ENCODE measurements at places on chromosomes 6 and 20.

DNA sequence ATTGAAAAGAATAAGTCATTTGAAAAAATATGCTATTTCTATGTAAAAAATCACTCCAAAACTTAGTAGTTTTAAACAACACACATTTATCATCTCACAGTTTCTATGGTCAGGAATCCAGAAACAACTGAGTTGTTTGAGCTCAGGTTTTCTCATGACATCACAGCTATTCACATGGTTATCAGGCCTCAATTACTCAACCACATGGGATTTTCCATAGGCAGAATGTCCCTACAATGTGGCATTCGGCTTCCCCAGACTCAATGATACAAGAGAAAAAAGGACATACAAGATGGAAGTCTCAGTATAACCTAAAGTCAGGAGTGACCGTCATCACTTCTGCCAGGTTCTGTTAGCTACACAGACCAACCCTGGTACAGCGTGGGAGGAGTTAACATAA lies 3.4 kb upstream of the SLC35D3 start:
- no peak for DNase-seq

DNA sequence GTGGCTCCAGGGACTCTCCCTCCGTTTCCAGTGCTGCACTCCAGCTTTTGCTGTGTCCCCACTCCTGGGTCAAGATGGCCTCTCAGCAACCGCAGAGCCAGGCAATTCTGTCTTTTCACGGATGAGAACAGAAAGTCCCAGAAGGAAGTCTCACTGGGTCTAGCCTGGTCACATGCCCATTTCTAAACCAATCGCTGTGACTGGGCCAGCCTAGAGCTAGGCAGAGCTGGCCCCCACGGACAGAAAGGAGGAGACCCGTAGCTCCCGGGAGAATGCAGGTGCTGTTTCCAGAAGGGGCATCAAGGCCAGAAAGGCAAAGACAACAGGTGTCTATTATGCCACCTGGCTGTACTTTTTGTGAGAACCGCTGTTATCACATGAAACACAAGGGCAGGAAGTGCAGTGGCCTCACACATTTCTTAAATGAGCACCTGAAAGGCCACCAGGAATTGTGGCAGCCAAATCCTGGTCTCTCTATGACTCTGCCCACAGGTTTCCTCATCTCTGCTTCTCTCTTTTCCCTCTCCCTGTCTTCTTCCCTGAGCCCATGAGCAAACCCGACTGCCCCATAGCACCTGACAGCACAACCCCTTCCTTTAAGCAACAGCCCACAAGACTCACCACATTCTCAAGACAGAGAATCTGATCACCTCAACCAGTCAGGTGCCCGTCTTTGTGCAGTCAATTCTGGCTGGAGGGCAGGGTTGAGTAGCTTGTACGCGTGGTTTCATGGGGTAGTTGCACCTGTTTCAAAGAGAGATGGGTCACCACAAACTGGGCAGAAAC lies 37.1 kb upstream of the B4GALT5 start:
- DNase-seq, result no peak

- DNase-seq, result no peak
These were observed 731.6 kb upstream of the MMS22L start for GRCh38 chr6:98014442-98015201.

- peak; percentile 74 for DNase-seq
These were observed 177.6 kb downstream of the PLCB1 start for GRCh38 chr20:8309634-8310033.

DNA sequence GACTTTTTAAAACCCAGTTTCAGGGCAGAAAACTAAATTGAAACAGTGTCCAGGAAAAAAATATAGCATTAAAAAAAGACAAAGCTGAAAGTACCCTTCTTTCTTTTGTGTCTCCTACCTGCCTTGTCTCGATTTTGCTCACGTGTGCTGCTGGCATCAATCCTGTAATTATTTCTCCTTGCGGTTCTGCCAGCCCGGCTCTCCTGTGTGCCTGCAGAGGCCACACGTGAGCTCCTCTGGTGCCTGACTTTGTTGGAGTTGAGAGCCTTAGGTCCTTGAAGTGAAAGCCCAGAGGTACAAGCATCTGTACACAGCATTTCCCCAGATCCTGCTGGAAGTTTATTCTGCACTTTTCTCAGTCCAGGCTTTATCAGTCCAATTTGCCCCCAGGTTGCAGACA lies 36.5 kb downstream of the GHRH start:
- DNase-seq, result no peak

GRCh38 chr20:24620937-24621519 lies 151.6 kb downstream of the SYNDIG1 start:
- DNase-seq, result no peak

DNA sequence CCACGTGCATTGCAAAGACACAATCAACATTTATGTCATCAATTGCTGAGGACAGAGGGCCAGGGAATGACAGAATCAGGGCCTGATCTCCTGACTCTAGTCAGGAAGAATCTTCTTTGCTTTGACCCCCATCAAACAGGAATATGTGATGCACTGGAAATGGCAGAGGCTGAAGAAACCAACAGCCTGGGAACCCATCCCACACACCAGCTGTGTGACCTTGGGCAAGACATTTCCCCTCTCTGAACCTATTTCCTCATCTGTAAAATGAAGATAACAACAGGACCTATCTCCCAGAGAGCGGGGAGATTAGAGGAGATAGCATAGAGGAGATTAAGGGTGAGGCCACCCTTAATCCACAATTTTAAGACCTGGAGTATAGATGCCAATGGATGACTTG lies 1.5 kb downstream of the HNF4A start:
- DNase-seq, result no peak

- no peak for DNase-seq
These were observed 10.6 kb upstream of the RSPO3 start for GRCh38 chr6:127107916-127108315.

DNA sequence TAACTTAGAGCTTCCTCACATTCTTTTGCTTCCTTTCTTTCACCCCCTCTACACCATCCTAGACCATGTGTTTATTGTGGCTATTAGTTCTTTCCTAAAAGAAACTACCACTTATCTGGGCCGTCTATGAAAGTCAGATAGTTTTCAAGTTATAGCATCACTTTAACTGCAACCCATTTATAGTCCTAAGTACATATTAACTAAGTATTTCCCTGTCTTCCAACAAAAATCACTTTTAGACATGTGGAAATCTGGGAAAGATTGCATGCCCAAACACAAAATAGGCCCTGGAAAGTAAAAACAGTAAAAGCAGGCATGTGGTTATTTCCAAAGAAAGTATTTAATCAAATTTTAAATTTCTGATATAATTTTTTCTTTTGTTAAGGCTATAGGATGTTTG lies 5.5 kb downstream of the MYLIP start:
- no peak for DNase-seq

GRCh38 chr6:155444120-155444917 lies 11.3 kb downstream of the NOX3 start:
- no peak for DNase-seq

DNA sequence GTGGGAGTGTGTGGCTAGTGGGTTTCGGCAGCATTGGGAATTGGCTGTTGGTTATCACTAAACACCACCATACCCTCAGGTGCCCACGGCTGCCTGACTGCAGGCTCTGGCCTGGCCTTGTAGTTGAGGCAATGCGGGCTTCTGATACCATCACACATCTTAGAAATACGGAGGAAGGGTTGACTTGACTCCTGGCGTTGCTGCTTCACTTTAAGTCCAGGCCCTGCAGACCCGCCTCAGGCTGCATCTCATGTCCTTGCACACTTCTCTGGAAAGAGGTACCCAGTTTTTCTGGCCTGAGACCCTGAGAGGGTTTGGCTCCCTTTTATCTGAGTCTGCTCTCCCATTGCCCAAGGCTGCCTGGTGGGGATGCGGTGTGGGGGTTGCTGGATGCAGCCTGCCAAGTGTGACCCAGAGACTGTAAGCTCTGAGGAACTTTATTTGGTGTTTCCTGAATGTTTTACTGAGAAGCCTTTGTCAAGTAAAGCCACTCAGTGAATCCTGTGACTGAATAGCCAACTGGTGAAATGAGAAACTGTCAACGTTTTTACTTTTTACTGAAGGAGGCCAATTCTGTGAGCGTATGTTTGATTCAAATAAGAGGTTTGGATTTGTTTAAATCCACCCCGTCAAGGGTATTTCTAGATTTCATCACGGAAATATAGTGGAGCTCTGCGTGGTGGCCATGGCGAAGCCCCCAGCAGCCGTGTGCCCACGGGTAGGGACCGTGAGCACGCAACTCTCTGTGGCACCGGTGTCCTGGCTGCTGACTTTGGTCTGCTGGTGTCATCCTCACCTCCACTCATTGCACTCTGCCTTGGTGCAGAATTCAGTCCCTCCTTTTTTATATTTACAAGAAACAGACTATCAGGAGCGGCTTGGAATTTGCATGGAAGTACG lies 160.1 kb downstream of the DTNBP1 start:
- no peak for DNase-seq

- no peak for DNase-seq
These were observed 33.0 kb downstream of the METTL24 start for GRCh38 chr6:110325197-110325596.

- no peak for DNase-seq
These were observed 459.2 kb downstream of the FRK start for GRCh38 chr6:115601509-115601908.

DNA sequence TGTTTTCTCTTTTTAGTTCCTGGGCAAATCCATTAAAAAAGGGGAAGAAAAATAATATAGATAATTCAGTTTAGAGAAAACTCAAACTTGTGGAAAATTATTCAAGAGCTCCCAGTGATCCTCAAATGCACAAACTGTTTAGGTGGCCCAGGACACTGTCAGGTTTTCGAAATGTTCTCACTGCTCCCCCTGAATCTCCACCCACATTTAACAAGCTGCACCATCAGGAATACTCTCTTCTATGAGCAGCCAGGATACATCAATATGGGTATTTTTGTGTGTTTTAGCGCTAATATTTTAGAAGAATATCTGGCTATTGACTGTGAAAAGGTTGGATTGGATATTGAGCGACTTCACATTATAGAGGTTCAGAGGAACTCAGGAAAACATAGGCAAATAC lies 43.9 kb downstream of the OR2B2 start:
- no peak for DNase-seq

- DNase-seq, result peak; percentile 2
These were observed at the start of gene KHDRBS2 for GRCh38 chr6:62285612-62286469. KHDRBS2 (minus strand) TSS chr6:62286225.

DNA sequence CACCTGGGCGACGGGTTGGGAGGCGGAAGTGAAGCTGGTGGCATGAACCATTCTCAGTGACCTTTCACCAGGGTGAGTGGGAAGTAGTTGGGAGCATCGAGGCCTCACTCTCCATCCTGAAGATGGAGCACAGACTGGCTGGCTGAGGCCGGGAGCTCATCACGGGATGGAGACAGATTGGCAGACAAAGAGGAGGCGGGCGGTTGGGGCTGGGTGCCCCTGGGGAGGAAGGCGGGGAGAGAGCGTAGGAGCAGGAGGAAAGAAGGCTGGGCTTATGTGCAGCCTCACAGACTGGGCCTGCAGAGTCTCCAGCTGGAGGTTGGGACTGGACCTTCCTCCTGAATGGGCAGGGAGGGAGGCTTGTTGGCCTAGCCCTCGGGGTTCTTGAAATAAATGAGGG lies 44.2 kb upstream of the SCRT2 start:
- no peak for DNase-seq

DNA sequence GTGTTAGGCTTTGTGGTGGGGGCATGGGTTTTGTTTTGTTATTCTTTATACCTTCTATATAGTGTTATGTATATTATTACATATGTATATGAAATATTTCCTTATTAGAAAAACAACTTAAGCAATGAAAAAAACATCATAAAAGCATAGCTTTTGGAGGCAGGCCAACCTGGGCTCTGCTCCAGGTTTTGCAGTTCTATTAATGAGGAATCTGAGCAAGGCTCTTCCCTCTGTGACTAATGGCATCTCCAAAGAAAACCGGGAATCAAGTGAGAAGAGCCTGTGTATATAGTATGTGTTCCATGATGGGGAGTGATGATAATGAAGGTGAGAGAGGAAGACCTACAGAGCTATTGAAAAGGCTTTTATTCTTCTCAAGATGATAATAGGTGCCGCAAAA lies 291.1 kb downstream of the CLIC5 start:
- peak; percentile 95 for DNase-seq

- no peak for DNase-seq
These were observed 98.8 kb downstream of the MYLK4 start for GRCh38 chr6:2651961-2652360.

- DNase-seq, result peak; percentile 21
These were observed at the start of gene TCP11 for GRCh38 chr6:35141007-35141655. TCP11 (minus strand) TSS chr6:35141339; CDS start chr6:35140870, 469 bp downstream.

All from fibroblast of skin of back (primary cell).